Glutamatergic neuron (in vitro differentiated cells): ENCODE measurements at places on chromosomes 2 and 18. TPM values are rescaled to one million over a fixed set of nuclear protein-coding genes. Genes with fewer than 3 reads are reported as not detected.

DNA sequence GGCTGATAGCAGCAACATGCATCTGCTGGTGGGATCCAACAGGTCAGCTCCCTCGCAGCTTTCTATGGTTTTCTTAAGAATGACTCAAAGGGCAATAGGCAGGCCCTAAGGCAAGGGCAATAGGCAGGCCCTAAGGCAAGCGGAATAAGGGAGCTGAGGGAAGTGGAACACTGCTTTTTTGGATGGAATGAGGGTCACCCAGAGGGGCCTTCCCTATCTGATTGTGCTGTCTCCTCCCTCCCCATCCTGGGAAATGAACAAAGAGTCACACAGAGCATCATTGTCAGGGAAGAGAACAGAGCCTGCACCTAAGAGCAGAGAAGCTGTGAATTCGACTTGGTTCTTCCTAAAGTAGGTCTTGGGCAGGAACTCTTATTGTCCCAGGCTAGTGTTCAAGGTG lies 43.3 kb upstream of the PTPRM start:
- H3K4me1 ChIP-seq, result peaks cover 6% of the 10 kb centered on the region
- H3K36me3 ChIP-seq, result no peaks in the 10 kb centered on the region
- no peak overlapping the region for H3K27ac ChIP-seq

DNA sequence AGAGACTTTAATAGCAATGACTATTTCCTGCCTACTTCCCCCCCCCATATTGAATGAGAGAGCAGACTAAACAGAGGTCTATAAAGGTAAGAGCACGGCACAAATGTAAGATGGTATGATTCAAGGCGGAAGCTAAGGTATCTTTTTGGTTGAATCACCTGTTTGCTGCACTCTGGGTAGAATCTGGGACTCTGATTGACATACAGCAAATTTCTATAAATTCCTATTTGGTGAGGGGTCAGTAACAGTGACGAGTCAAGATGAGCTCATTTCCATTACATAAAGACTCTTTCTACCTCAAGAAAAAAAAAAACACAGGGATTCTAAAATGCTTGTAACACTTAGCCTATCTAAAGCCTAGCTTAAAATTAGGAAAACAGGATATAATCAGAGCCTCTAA lies 297.3 kb downstream of the TNS1 start:
- no peak overlapping the region for H3K27ac ChIP-seq
- H3K27me3 ChIP-seq, result no peaks in the 10 kb centered on the region
- H3K36me3 ChIP-seq, result no peaks in the 10 kb centered on the region

- no peak overlapping the region for H3K27ac ChIP-seq
- H3K4me1 ChIP-seq, result peaks cover 42% of the 10 kb centered on the region
- no peak overlapping the region for H3K4me3 ChIP-seq
- H3K36me3 ChIP-seq, result no peaks in the 10 kb centered on the region
Observed at GRCh38 chr2:160324161-160324800, 124.2 kb upstream of the ITGB6 start.

Gene PDE11A
- 0.27 TPM for total RNA-seq

Gene HJURP
- total RNA-seq, result 6.9 TPM

Gene KCNS3
- 5.5 TPM for total RNA-seq
